ENCODE measurements at places on chromosomes 6 and 20.

DNA sequence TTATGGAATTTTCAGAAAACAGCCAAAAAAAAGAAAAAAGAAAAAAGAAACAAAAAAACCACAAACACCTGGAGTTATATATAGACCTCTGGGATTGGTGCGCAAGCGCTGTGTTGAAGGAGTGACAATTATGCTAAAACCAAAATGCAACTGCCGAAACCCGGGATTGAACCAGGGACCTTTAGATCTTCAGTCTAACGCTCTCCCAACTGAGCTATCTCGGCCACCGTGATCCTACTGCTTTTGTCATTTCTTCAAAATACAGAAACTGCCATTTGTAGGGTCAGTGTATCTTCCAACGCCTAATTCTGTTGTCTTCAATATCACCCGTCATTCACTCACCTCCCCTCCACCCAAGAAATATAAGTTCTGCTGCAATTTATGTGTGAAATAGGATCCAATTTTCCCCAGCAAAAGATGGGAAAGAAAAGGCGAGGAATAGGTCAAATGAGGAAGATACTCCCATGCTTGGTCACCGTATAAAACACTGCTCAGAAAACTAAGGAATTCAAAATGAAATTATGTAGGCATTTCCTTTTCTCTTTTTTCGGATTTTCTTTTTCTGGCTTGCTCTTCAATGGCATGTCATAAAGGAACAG, 116.0 kb downstream of the TRIM27 start:
- DNase-seq, result peak; percentile 81

GRCh38 chr20:19540392-19540791, 217.7 kb upstream of the RIN2 start:
- peak; percentile 56 for DNase-seq

DNA sequence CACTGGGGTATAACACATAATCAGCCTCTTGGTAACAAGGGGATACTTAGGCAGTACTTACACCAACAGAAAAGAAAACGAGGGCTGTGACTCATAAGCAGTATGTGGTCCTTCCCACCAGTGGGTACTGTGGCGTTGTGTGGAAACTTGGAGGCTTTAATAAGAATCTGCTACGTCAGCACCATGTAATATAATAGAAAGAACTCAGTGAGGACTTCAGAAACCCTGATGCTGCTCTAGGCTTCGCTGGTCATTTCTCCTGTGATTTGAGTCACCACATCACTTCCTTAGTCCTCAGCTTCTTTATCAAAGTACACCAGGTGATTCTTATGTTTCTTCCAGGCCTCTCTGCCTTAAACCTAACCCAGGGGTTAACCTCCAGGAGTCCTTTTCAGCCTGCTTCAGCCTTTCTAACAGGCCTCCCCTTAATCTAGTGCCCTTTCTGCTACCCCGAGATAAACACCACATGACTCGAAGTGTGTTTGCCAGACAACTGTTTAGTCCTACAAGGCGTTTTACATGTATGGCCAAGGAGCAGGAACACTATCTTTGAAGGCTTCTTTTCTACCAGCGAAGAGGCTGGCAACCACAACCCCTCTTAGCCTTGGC, 68.5 kb downstream of the FYN start:
- no peak for DNase-seq

DNA sequence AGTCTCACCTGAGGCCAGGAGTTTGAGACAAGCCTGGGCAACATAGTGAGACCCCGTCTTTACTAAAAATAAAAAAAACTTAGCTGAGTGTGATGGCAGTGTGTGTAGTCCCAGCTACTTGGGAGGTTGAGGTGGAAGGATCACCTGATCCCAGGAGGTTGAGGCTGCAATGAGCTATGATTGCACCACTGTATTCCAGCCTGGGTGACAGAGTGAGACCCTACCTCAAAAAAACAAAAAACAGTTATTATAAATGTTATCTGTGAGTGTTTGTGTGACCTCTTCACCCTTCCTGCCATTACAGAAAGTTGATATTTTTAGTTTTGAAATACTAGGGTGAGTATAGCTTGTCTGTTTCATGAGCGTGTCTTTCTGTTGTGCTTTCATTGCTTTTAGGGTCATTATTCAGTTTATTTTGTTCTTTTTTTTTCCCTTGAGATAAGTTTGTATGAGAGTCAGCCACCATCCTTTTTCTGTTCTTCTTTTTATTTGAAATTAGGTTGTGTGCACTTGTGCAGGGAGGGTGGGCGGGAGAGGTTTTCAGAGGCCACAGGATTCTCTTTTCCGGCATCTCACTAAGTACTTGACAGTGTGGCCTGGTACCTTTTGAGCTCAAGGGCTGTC, 26.2 kb downstream of the CDYL start:
- DNase-seq, result no peak

DNA sequence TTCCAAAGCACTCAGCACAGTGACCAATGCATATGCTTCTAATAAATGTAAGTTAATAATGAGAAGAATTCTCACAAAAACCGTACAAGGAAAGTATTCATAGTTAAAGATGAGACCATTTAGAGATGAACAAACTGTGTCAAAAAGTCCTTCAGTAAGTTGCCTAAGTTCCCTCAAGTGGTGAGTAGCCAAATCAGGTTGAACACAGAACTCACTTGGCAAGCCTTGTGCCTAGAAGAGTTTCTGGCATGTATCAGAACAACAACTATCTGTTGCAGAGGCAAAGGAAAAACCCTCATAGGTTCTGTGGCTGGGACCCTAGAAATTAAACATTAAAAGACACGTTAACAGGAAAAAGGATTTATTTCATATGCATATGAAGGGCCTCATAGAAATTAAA, 129.6 kb upstream of the DOK5 start:
- no peak for DNase-seq

- DNase-seq, result no peak
Measured at GRCh38 chr6:73443555-73443954, 8.5 kb downstream of the CGAS start.
